SK-N-DZ (cell line): ENCODE measurements at places on chromosomes 7 and 10.

GRCh38 chr7:44377681-44378421 lies 52.5 kb upstream of the CAMK2B start:
- no peak for DNase-seq

GRCh38 chr7:44326261-44327125 lies 1.1 kb upstream of the CAMK2B start:
- no peak for DNase-seq

GRCh38 chr10:96500519-96500918 lies 13.2 kb downstream of the TLL2 start:
- DNase-seq, result no peak

- DNase-seq, result no peak
Measured at GRCh38 chr10:21273400-21273968, 252.0 kb downstream of the SKIDA1 start.

DNA sequence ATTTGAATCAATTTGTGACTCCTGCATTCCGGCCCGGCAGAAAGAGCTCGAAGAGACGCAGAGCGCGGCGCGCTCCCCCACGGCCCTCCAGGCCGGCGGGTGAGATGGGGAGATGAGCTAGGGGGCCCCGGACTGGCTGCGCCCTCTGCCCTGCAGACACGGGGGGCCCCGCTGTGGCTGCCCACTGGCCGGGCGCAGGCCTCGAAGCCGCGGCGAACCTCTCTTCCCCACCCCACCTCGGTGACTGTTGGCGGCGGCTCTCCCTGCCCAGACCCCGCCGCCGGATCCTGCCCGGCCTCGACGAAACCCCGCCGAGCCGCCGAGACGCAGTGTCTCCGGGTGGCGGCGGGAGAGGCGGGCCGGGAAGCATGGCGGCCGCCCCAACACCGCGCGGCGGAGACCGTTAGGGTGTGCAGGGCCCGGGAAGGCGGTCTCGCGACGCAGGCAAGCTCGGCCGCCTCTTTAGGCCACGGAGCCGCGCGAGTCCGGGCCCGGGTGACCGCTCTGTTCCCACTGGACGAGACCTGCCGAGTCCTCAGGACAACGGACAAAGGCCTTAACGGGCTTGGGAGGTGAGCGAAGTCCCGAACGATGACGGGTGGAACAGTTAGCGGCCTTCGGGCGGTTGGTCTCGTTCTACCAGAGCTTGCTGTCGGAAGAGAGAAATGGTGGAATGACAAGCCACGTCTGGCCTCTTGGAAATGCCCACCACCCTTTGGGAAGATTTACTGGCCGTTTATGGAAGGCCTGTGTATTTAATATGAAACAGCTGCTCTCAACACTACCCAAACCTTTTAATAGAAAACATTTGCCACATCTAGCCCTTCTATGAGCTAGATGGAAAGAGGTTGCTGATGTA lies 24.3 kb downstream of the NUP42 start:
- no peak for DNase-seq

DNA sequence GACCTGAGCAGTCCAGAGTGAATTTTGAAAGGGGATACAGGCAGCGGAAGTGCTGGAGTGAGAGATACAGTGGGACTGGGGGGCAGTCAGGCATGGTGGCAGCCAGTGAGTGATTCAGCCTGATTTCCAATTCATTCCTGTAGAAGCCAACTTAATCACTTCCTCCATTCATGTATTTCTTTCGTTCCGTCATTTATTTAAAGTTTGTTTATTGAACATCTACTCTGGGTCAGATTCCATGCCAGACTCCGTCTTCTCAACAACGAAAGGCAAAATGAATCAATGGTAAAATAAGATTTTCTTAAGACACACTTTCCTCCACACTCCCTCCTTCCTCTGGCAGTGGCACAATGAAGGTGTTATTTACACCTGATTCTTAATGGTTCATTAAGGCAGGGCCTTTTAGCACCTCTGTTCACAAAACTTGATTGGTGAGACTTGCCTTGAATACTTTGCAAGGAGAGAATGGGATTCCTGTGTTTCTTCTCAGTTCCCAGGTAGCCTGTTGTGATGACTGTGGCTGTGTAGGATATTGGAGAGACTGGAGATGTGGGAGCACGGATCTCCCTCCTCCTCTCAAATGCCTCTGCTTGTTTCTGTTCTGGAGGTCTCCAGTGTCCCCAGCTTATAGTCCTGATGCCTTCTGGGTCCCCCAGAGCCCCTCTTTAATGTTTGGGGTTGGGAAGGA lies 27.9 kb downstream of the ADCYAP1R1 start:
- no peak for DNase-seq

GRCh38 chr10:122307669-122308416 lies 36.7 kb downstream of the BTBD16 start:
- DNase-seq, result no peak

GRCh38 chr10:77049896-77050295 lies 587.7 kb downstream of the KCNMA1 start:
- DNase-seq, result no peak

DNA sequence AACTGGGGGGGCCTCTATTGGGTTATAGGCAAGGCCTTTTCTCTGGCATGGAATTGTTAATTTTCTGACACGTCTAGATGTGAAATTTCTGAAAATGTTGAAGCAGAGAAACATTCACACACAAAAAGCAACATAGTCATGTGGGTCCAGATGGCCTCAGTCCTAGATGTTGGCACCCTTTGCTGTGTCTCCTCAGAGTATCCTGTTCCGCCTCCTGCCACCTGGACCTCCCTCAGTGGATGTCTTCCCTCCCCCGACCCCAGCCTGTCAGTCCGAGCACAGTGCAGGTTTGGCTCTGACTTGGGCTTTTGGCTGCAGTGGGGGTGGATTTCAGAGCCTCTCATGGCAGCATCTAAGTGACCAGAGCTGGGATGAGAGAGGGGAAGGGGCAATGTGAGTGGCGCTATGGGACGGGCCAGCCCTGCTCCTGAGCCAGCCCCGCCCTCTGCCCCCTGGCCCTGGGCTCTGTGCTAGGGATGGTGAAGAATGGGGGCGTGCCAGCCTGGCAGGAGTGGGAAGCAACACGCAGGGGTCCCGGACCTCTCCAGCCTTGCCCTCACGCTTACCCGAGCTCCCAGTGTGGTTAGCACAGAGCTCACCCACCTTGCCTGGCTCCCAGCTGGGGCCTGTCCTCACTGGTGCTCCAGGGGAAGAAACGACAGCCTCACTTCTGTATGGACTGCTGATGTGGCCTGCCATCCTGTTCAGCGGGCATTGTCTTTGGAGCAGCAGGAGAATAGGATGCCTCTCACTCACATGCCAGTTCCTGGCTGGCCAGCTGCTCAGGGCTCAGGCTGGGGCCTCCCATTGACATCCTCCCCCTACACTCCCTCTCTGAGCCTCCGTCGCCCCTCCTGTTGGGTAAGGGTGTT lies 6.2 kb downstream of the ATP6V0E2 start:
- no peak for DNase-seq

- DNase-seq, result no peak
Measured at GRCh38 chr10:3057946-3058345, 9.4 kb upstream of the PFKP start.

GRCh38 chr10:49140304-49141177 lies 6.7 kb upstream of the FAM170B start:
- DNase-seq, result no peak

DNA sequence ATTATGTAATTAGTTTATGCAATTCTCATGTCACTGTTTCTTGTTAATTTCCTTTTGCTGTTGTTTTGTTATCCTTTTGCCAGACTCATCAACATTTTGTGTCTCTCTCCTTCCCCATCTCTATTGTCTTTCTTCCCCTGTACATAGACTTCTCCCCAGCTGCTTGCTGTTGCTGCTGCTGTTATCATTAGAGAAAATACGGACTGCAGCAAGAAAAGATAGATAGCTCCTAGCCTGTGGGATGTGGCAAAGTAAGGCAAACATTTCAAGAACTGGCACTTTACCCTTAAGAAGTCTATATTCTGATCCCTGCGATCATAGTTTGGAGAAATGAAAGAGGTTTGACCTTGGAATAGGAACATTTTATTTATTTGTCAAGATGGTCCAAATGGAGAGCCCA lies 162.2 kb downstream of the AOAH start:
- DNase-seq, result no peak

DNA sequence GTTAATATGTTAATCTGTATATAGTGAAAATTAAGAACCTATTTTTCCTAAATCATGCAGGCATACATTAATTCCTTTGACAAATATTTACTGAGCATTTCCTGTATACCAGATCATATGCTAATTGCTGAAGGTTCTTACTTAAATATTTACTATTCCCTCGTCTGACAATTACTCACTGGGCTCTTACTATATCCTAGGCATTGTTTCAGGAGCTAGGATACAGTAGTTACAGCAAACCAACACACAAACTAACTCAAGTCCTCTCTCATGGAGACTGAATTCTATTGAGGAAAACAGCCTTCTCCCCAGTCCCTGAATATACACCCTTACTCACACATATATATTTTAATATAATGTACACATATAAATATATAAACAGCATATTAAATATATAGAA lies 786.0 kb downstream of the NRG3 start:
- no peak for DNase-seq

DNA sequence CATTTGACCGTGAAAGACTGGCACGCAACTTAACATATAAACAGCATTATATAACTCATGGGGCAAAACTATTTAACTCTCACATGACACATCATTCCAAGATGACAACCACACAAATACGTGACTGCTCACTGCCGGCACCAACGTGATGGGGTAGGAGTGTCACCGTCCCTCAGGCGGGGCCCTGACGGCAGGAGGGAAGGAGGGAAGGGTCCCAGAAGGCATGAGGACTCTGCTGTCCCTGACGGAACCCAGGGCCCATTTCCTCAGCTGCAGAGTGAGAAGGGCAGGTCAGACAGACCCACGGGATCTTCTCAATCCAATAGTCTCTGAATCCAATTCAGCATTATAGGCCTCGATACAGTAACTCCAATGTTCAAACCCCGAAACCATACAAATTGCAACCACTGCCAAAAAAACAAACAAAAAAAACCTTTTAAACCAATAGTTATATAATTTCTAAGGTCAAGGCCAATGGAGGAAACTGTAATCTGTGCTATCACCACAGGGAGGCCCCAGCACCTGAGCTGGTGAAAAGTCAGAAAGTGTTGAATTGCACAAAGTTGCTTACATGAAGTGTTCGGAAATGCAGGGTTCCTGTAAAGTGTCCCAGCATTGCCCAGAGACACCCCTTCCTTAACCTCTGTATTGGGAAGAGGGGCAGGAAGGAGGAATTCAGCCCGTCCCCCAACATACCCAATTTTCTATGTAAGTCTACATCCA lies 137.4 kb downstream of the TNS3 start:
- no peak for DNase-seq

DNA sequence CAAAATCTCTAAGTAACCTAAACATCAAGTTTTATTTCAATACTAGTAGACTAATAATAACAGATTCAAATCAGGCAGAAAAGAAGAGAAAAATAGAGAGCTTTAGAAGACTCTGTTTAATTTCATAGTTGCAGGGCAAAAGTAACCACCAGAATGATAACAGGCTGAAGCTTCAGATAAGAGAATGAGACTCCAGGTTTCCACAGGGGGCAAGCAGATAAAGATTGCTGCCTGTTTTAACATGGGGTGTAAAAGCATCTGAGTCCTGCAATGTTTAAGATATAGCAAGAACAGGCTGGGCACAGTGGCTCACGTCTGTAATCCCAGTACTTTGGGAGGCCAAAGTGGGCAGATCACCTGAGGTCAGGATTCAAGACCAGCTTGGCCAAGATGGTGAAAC lies 11.0 kb downstream of the CROT start:
- DNase-seq, result no peak

GRCh38 chr10:29479081-29479925 lies 155.5 kb downstream of the SVIL start:
- peak; percentile 36 for DNase-seq

GRCh38 chr7:24971333-24972165 lies 8.4 kb downstream of the OSBPL3 start:
- DNase-seq, result peak; percentile 16

DNA sequence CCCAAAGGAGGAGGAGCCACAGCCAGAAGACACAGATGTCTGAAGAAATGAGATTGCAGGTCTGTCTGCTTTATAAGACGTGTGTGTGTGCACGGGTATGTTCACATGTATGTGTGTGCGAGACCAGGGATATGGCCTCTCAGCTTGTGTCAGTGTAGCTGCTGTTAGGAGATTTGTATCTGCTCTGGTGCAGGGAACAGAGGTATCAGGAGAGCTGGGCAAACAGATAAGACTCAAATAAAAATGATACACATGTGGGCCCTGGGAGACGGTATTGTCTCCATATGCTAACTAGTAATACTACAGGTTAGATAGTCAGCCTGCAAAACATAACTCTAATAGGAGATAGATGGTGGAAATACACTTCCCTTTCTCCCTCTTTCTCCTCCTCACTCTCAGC lies 161.0 kb downstream of the PLXNA4 start:
- no peak for DNase-seq

GRCh38 chr7:91553410-91553895 lies 289.2 kb downstream of the FZD1 start:
- DNase-seq, result peak; percentile 29

DNA sequence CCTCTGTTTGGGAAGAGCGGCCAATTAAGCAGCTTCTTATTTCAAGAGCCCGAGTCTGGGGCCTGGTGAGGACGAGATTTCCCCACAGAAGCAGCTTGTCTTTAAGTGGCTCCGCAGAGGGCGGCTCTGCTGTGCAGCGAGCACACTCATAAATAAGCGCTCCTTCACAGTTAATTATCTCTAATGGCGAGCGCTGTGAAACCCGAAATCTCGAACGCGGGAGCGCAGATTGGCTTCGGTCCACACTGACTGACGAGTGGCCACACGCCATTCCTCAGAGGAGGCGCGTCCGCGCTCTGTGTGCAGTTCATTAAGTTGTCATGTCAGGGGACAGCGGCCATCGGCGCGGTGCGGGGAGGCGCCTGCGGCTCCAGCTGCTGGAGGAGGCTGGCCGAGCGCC lies 560.9 kb downstream of the DNAJB6 start:
- peak; percentile 42 for DNase-seq

GRCh38 chr7:32115831-32116230 lies 45.6 kb upstream of the PDE1C start:
- no peak for DNase-seq

- no peak for DNase-seq
Measured at GRCh38 chr7:105191331-105191730, 177.3 kb downstream of the KMT2E start.
